Activated CD8-positive, alpha-beta memory T cell treated with anti-CD3 and anti-CD28 coated beads, Interleukin-2, amount 10 ng/mL, durations not matched to agents 7 days and 5 days (primary cell): ENCODE measurements at places on chromosomes 16 and 17.

- no peak for DNase-seq
Observed at GRCh38 chr17:4751932-4752331, 12.2 kb upstream of the CXCL16 start.

DNA sequence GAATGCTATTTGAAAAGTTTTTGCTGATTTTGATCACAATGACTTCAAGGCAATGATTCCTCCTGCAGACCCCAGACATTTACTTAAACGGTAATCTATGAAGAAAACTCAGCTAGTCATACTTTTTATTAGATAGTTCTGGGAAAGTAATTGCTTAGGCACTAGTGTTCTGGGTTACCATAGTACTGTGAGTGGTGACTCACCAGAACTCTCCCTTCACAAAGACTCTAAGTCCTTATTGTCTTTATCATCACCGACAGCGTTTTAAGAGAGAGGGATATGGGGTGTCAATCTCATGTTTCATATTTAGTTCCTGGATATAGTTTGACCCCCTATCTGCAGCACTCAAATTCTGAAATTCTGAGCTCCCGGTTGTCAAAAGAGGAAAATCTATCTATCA is 43.0 kb upstream of the CDH8 start:
- DNase-seq: no peak

GRCh38 chr16:80806927-80807340 is 2.5 kb upstream of the CDYL2 start:
- DNase-seq: peak; percentile 87

DNA sequence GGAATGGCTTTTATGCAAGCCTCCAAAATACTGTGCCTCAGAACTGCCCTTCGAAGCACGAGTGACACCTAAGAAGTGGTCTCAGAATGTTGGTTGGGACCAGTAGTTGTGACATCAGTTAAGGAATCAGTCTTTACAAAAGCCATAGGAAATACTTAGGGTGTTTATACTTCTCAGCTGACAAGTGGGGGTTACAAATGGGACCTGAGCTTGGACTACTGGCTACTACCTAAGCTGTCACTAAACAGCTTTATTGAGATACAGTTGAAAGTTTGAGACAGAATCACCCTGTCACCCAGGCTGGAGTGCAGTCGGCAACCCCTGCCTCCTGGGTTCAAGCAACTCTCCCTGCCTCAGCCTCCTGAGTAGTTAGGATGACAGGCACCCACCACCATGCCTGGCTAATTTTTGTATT is 5.0 kb downstream of the RPL19 start:
- DNase-seq: no peak

DNA sequence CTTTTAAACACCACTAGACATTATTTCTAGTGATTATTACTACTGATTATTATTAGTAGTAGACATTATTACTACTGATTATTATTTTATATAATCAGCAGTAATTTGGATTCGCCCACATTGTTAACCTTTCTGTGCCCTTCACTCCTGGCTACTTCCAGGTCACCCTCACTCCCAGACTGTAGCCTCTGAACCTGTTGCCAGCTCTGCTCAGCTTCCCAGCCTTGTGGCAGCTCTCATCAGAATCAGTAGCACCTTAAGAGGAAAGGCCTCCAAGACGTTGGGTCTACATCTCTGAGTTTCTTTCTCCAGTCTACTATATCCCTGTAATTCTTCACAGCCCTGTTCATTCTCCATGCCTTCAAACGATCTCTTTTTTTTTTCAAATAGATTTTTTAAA is 137.0 kb downstream of the KATNIP start:
- no peak for DNase-seq

- DNase-seq: no peak
Observed at GRCh38 chr16:85015481-85016187, 4.3 kb upstream of the ZDHHC7 start.

GRCh38 chr16:18932243-18932987 is 6.2 kb upstream of the SMG1 start:
- DNase-seq: no peak

GRCh38 chr16:9047689-9048301 is 43.6 kb upstream of the HAPSTR1 start:
- DNase-seq: peak; percentile 76

GRCh38 chr16:8113843-8114242 is 476.5 kb downstream of the TMEM114 start:
- DNase-seq: no peak

DNA sequence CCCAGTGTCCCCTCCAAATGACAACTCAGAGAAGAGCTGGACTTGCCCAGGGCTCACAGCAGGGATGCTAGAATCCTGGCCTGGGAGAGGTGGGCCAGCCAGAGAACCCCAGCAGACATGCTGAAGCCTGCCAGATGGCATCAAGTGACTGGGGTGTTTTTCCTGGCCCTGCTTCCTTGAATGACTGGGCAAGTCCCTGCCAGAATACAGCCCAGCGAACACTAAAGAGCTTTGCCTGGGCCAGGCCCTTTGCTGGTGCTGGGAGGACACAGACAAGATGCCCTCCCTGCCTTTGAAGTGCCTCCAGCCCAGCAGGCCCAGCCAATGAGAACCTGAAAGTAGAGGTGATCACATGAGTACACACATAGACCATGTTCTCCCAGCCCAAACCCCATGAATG is 11.5 kb downstream of the ZNF319 start:
- DNase-seq: no peak

DNA sequence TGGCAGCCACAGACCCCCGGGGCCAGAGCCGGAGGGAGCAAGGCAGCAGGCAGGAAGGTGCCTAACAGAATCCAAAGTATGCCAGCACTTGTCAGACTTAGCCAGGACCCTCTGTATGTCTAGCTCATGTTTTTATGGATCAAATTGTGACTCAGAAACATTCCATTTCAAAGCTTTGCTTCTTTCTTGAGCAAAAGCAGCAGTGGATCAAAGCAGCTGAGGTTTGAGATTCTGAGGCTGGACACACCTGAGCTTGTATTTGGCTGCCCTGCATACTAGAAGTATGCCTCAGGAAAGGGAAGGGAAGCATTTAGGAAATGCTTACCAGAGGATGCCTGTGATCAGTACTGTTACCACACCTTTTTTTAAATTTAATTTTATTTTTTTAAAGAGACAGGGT is 5.7 kb upstream of the MYO1C start:
- no peak for DNase-seq

- no peak for DNase-seq
Observed at GRCh38 chr16:25426829-25427228, 169.2 kb upstream of the ZKSCAN2 start.

GRCh38 chr16:83579027-83579426 is 228.8 kb upstream of the HSBP1 start:
- no peak for DNase-seq
